ENCODE measurements at places on chromosomes 5 and 9.

DNA sequence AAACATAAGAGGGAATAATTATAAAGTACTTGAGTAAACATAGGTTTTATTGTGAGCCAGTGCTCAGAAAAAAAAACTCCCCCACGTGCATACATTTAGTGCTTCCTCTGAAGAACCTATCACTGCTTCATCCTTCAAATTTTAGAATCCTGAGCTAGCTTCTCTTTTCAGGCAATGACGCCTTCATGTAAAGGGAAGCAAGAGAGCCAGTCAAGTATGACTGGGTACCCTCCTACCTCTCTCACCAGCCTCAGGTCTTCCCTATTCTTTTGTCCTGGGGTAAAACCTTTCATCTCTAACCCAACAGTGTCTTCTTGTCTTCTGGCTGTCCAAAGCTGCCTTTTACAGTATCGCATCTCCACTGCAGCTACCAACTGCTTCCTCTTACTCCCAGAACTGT lies 32.0 kb downstream of the PLPP1 start:
- DNase-seq = no peak

- DNase-seq = no peak
These were observed 180.1 kb downstream of the ICE1 start for GRCh38 chr5:5602554-5602953.

- DNase-seq = no peak
These were observed 2.7 kb downstream of the VPS13A start for GRCh38 chr9:77180056-77180455.

- DNase-seq = no peak
These were observed 2.9 kb downstream of the KCNV2 start for GRCh38 chr9:2720179-2720654.

GRCh38 chr9:87562530-87563170 lies 65.0 kb downstream of the DAPK1 start:
- DNase-seq = no peak

DNA sequence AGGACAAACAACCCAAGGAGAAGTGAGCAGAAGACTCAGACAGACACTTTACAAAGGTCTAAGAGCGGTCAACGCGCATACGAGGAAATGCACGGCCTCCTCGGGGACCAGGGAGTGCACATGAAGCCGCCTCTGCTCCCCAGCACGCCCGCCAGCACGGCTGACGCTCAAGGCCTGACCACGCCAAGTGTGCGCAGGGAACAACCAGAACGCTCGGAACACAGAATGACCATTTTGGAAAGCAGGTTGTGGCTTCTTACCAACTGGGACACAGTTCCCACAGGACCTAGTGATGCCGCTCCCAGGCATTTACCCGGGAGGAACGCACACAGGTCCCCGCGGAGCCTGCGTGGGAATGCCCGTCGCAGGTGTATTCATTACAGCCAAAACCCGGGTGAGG lies 191.5 kb upstream of the PPP1R26 start:
- no peak for DNase-seq

- no peak for DNase-seq
These were observed 155.5 kb upstream of the PPP1R2B start for GRCh38 chr5:156694598-156694997.

DNA sequence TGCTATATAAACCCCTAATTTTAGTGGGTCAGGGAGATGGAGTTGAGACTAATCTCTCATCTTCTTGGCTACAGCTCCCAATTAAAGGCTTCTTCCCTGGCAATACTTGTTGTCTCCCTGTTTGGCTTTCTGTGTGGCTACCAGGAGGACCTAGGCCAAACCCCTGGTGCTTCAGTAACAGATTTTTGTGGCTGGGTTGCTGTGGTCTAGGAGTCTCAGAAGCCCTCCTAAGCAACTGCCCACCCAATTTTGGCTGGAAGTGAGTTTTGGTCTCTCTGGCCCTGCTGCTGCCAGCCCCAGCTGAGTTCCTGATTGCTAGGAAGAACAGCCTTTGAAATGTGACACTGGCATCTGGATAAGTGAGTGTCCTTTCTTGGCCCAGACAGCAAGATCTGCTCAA lies 9.8 kb downstream of the RIGI start:
- no peak for DNase-seq

Measured in activated CD8-positive, alpha-beta memory T cell treated with anti-CD3 and anti-CD28 coated beads for 24 hours (primary cell).